GF-D8 (cell line): ENCODE measurements at places on chromosomes 7 and 10.
A peak's percentile ranks its signal among the peaks of the same experiment; 100 is the strongest.

GRCh38 chr10:51564896-51565510 lies 134.4 kb downstream of the CSTF2T start:
- no peak for DNase-seq

GRCh38 chr10:6516281-6516928 lies 63.7 kb downstream of the PRKCQ start:
- no peak for DNase-seq

DNA sequence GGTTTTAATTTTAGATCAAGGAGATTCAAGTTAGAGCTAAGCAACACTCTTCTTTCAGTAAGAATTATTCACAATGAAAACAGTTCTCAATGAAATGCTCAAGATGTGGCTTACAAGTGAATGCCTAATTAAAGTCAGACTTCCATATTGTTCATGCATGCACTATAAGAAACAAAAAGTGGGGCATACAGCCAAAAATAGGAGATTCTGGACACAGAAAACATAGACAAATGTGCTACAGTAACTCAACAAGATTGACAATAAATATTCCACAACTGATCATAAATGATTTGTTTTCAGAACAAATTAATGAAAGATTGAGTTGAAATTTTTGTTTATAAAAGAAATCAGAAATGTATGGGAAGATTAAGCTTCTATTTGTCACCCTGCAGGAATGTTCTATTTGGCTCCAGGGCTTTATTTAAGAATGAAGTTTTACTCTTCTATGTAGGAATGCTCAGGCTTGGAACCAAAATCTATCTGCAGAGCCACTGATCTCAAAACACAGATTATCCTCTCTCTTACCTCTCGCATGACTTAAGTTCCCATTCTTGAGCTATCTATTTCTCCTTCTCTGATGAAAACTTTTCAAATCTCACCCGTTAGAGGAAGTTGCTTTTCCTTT lies 89.0 kb upstream of the PIP4K2A start:
- no peak for DNase-seq

DNA sequence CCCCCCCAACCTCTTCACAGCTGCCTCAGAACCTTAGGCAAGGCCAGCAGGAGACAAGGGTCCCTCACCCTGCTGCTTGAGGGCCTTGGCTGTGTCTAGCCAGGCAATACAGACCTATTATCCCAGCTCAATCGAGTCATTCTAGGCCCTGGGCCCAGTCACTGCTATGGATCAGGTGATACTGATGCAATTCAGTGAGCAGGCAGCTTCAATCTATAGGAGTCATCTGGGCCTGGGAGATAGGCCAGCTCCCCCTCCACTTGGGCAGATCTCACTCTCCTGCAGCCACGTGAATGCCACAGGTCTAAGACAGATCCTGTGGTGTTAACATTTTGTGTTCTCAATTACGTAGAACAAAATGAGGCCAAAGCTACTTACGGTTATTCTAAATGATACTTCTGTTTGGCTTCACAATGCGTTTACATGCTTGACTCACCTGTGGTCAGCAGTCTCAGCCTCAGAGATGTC lies 68.0 kb upstream of the LRRC4 start:
- DNase-seq = no peak

- no peak for DNase-seq
Measured at GRCh38 chr10:25306386-25306785, 131.6 kb downstream of the GPR158 start.

DNA sequence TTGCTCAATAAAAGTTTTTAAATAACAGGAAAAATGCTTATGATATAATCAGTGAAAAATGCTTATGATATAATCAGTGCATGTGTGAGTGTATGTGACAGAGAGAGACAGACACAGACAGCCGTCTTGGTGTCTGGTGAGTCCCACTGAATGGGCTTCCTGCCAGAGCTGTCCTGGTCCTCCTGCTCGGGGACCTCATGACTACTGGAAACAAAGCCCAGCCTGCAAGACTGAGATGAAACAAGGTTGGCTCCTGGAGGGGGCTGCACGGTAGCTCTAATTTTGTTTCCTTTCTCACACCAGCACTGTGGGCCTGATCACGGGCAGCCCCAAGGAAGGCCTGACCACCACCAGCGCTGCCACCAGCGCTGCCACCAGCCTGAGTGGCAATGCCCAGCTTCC lies 57.3 kb downstream of the NRP1 start:
- DNase-seq = no peak

GRCh38 chr7:3434611-3435010 lies 133.6 kb downstream of the SDK1 start:
- DNase-seq = no peak

DNA sequence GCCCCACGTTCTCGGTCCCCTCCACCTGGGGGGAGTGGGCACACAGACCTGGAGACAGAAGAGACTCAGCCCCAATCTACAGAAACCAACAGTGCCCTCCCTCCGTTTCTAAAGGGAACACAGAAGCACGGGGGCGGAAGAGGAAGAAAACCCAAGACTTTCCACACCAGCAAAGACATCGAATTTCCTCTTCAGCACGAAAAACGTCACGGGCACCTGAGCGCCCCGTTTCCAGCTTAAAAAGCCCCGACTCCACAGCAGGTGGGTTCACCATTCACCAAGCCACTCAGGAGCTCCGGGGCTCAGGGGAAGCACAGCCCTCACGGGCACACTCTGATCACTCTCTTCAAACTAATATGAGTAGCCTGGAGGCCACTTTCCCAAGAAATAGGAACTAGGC lies 19.6 kb downstream of the NUDT1 start:
- DNase-seq = peak; percentile 67

DNA sequence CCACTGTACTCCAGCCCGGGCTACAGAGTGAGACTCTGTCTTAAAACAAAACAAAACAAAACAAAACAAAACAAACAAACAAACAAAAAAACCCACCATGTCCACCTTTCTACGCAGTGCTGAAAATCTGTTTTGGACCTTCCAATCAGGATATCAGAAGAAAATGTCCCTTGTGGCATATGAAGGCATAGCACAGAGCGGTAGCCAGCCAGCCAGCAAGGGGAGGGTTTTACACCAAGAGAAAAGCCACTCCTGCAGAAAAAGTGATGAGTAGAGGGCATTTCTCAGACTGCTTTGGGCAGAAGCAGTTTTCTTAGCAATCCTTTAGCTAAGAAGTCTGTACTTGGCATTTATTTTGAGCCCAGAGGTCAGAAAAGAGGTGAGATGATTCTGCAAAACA lies 612.2 kb downstream of the TYW1 start:
- DNase-seq = no peak

- DNase-seq = no peak
Measured at GRCh38 chr7:124399941-124400340, 365.7 kb downstream of the GPR37 start.

DNA sequence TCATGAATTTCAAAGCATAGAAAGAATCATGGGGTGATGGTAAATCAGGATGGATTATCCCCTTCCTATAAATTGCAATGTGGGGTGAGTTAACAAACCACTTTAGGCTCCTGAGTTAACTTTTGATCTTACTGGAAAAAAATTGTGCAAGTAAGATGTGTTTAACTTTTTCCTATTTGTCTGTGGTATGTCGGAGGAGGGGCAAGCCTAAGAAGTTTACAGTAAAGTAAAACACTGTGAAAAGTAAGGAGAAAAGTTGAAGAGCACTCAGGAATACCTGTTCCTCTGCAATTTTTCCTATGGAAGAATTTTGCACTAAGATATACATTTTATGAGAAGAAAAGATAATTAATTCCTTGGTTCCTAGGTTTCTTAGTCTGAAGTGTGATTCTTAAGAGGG lies 44.4 kb downstream of the IFIT5 start:
- no peak for DNase-seq

GRCh38 chr7:91866599-91867148 lies 13.8 kb downstream of the MTERF1 start:
- DNase-seq = no peak

GRCh38 chr10:70085975-70086613 lies 33.4 kb downstream of the MACROH2A2 start:
- no peak for DNase-seq

DNA sequence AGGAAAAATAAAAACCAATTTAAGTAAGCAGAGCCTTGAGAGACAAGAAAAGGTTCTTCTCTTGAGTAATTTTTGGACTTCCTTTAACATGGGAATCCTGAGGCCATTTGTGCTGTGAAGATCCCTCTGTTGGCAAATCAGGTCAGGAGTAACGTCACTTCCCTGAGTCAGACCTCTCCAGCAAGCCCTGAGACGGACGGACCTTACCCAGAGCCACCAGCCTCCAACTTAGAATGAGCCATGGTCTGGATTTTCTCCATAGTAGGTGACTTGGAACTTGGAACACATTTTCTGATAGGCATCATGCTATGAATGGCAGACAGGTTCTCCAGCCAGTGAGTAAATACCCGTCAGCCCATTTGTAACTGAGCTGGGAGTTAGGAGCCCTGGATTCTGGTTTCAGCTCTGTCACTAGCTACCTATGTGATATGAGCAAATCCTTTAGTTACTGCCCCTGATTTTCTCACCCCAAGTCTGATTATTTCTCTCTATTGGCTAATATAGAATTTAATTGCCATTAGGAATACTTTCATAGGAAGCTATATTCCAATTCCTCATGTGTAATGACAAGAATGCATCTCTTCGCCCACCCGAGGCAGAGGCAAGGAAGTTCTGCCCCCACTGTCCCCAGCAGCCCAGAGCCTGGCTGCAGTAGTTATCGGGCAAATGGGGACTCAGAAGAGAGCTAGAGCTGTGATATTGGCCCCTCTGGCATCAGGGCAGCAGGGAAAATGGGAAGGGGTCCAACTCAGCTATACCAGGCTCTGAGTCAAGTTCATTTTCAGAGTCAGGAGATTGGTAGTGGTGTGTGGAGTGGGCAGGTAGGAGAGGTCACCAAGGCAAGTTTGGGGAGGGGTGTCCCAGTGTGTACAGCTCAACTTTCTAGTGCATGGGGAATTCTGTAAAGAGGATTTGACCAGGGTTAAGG lies 153.7 kb upstream of the AGK start:
- no peak for DNase-seq

GRCh38 chr7:83731154-83731553 lies 82.2 kb upstream of the SEMA3E start:
- no peak for DNase-seq

DNA sequence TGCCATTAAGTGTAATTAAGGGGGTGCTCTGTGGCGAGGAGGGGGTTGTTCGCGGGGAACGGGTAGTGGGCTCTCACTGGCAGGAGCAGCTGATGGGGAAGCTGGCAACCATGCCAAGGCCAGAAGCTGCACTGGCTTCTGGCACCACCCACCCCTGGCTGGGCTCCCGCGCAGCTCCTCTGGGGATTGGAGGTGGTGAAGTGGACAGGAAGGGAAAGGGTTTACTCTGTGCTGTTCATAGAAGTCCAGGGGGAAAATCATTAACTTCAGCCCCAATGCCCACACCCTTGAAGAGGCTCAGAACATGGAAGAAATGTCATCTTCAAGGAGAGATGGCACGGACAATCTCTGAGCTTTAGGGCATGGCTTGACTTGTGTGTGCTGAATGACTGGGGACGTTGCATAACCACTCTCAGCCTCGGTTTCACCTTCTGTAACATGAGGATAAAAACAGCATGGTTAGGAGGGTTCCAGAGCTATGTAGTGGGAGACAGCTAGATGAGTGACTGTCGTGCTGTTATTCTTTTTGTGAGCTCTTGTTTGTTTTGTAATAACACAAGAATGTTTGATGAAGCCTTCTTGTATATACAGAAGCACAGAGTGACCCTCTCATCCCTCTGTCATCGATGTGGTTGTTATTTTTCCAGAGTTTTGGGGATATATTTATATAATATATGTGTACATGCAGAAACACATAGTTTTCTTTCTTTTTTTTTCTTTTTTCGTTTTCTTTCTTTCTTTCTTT lies 29.9 kb downstream of the KAZALD1 start:
- DNase-seq = no peak

GRCh38 chr7:114940220-114940619 lies 18.3 kb downstream of the MDFIC start:
- DNase-seq = no peak

GRCh38 chr10:97006364-97006763 lies 174.3 kb downstream of the LCOR start:
- DNase-seq = no peak

GRCh38 chr10:45452743-45453452 lies 78.9 kb downstream of the ALOX5 start:
- no peak for DNase-seq

DNA sequence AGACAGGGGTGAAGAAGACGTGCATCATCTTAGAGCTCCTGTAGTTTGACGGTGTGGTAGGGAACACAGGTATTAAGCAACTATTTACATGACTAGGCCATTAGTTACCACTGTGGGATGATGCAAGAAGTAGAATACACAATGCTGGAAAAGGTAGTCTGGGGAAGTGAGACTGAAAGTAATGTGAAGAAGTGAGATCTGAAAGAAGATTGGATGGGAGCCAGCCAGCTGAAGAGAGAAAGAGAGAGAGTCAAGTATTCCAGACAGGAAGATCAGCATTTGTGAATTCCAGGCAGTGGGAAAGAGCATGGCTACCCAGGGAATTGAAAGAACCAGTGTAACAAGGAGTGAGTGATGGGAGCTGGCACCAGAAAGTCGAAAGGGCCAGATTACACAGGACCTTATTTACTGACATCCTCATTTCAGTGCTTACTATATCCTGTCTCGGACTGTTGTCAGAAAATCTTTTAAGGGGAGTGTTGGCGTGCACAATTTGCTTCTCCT lies 4.0 kb upstream of the CFAP58 start:
- peak; percentile 40 for DNase-seq

GRCh38 chr10:129524936-129525335 lies 57.9 kb downstream of the MGMT start:
- DNase-seq = no peak

GRCh38 chr7:105776068-105776790 lies 100.2 kb downstream of the ATXN7L1 start:
- no peak for DNase-seq

- no peak for DNase-seq
Measured at GRCh38 chr7:9961161-9961922, 1012.3 kb upstream of the PHF14 start.

GRCh38 chr7:30618080-30618676 lies 23.5 kb downstream of the GARS1 start:
- no peak for DNase-seq
